ENCODE measurements at places on chromosomes 4 and X. TPM values are rescaled to one million over a fixed set of nuclear protein-coding genes. Genes with fewer than 3 reads are reported as not detected.

Gene TCEAL5
- total RNA-seq, result 0.26 TPM

DNA sequence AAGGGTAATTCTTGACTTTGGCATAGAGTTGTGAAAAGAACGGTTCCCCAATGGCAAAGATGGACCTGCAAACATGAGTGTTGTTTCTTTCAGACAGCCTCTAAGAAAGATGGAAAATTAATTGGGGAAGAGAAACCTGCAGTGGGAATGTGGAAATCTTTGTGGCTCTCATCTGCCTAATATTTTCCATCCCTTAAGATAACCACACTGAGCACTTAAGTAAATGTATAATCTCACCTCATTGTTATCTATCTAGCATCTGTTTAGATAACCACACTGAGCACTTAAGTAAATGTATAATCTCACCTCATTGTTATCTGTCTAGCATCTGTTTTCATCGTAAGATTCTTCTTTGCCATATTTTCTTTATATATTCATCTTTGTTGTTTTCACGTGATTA, 149.3 kb downstream of the NWD2 start:
- no peak overlapping the region for H3K4me3 ChIP-seq
- no peaks in the 10 kb centered on the region for H3K36me3 ChIP-seq
- H3K27ac ChIP-seq, result no peak overlapping the region
- H3K4me1 ChIP-seq, result no peaks in the 10 kb centered on the region

DNA sequence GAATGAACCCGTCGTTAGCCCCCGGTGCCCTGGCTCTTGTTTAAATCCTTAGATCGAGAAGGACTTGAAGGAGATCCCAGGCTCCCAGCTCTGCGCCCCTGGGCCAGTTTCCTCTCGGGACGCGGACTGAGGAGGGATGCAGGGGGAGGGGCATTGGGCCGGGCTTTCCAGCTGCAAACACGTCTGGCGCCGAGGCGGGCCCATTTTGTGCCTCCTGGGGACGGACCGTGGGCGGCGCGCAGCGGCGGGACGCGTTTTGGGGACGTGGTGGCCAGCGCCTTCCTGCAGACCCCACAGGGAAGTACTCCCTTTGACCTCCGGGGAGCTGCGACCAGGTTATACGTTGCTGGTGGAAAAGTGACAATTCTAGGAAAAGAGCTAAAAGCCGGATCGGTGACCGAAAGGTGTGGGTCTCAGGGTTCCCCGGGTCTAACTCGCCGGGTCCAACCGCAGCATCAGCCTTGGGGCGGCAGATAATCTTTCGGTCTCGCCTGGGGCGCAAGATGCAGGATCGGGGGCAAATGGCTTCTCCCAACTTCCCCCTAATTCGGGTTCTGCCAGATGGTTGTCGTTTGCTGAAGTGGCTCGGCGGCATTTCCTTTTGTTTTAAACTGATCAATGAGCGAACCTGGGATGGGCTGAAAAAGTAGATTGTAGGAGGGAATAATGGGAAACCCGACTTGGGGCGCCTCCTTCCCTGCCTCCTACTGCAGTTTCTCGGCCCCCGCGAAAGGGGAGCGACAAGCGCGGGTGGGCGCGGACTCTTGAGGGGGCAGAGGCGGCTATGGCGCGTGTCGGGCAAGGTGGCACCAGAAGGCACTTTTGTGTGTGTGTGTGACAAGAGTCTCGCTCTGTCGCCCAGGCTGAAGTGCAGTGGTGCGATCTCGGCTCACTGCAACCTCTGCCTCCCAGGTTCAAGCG, 2.9 kb downstream of the PDGFRA start:
- H3K27ac ChIP-seq, result no peak overlapping the region
- H3K4me1 ChIP-seq, result no peaks in the 10 kb centered on the region
- no peak for DNase-seq
- H3K27me3 ChIP-seq, result peaks cover 54% of the 10 kb centered on the region
- no peaks in the 10 kb centered on the region for H3K36me3 ChIP-seq

GRCh38 chrX:118976599-118977340, 2.4 kb downstream of the LONRF3 start:
- H3K4me3 ChIP-seq, result no peak overlapping the region
- no peak overlapping the region for H3K27ac ChIP-seq
- H3K27me3 ChIP-seq, result peaks cover 60% of the 10 kb centered on the region
- H3K36me3 ChIP-seq, result no peaks in the 10 kb centered on the region
- DNase-seq, result peak; percentile 3

GRCh38 chr4:41430792-41431191, 107.2 kb upstream of the LIMCH1 start:
- H3K27me3 ChIP-seq, result no peaks in the 10 kb centered on the region
- no peak for DNase-seq
- peaks cover 21% of the 10 kb centered on the region for H3K4me1 ChIP-seq
- no peak overlapping the region for H3K4me3 ChIP-seq

- H3K27me3 ChIP-seq, result no peaks in the 10 kb centered on the region
- no peak overlapping the region for H3K27ac ChIP-seq
- H3K36me3 ChIP-seq, result no peaks in the 10 kb centered on the region
- no peak for DNase-seq
- no peak overlapping the region for H3K4me3 ChIP-seq
- H3K4me1 ChIP-seq, result no peaks in the 10 kb centered on the region
These were observed 102.6 kb downstream of the HS6ST2 start for GRCh38 chrX:132855780-132856341.

DNA sequence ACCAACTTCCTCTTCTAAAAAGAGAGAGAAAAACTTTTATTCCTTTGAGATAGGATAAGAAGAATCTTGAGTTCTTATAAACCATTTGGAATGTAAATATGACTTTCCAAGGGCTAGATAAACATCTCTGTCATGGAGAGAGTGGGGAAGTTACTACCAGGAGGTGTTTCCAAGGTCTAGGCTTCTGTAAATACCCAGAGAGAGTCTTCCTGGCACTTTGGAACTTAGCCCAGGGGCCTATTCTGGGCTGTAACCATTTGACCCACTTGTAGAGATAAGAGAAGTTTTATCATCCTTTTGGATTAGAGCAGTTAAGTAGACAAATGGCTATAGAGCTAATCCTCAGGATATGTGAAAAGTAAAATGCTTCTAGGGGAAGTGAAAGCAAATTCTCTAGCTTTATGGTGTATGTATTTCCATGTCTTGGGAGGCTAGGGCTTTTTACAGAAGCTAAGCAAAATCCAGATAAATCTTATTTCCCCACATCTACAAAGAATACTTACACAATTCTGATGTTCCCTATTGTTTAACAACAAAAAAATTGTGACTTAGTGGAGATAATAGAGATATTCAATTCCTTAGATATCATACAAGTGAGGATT, 51.1 kb downstream of the MCUB start:
- H3K27ac ChIP-seq, result no peak overlapping the region
- no peaks in the 10 kb centered on the region for H3K27me3 ChIP-seq
- H3K36me3 ChIP-seq, result no peaks in the 10 kb centered on the region
- peaks cover under 1% of the 10 kb centered on the region for H3K4me1 ChIP-seq
- no peak overlapping the region for H3K4me3 ChIP-seq
- no peak for DNase-seq
